Cardiac muscle cell (in vitro differentiated cells and primary cell): ENCODE measurements at places on chromosomes 2 and 18.

DNA sequence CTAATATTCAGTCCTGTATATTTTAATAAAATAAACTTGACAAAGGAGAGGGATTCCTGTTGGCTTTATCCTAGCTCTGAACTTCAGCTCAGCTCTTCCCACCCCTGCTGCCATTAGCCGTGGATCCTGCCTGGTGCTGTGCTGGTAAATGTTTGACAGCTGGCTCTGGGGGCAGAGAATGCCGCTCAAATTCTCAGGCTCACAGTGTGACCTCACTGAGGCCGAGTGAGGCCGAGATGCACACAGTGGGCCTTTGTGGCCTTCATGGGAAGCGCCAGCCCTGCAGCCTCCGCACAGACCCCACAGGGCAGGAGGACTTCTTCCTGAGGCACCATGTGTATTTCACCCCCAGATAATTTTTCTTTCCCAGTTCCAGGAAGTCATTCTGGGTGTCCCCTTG is 16.5 kb upstream of the FAHD2A start:
- no peak for DNase-seq

- DNase-seq: peak; percentile 77
These were observed 9.3 kb downstream of the MAPRE3 start for GRCh38 chr2:26979741-26980140.

DNA sequence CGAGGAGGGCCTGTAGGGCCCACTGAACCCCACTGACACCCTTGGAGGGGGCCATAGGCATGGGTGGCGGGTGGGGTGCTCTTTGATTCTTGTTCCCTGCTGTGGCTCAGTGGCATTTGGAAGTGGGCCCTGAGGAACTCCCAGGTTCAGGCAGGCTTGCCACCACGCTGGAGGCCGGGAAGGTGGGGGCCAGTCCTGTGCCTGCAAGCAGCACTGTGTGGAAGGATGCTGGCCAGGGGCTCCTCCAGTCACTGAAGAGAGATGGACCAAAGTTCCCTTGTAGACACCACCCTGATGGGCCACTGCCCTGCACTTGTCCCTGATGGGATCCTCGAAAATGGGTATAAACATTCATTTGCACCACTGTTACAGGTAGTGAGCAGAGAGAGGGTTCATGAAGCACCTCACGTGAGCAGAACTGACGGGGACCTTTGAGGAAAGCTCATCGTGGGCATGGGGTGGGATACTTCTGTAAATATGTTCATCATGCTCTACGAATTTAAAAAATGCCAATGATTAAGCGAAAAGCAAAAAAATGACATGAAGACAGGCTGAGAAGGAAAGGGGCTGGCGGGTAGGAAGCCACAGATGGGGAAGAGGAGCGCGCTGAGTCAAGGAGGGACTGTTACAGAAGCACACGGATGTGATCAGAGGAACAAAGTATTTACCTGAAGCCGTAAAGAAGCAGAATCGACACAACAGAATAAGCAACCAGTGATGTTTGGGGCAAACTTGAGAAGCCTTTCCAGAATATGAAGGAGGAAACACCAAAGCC is 45.2 kb upstream of the ASB1 start:
- no peak for DNase-seq

- DNase-seq: no peak
These were observed 241.7 kb downstream of the TGIF1 start for GRCh38 chr18:3691705-3692104.

- no peak for DNase-seq
These were observed 582.4 kb downstream of the IRS1 start for GRCh38 chr2:226217191-226217590.

DNA sequence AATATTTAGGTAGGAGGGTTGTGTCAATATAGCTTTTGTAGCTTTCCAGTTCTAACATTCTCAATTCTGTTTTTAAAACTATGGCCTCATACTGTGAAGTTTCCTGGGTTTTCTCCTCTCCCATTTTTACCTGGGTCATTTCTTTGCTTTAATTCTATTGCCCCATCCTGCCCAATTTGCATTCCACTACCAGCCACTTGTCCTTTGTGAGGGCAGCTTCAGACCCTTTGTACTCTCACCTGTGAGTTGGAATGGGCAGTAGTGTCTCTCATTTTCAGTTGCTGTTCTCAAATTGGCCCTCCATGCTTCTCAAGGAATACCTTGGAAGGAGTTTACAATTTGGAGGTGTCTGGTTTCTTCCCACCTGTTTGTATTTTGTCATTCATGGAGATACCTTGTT is 108.4 kb downstream of the CAMKMT start:
- no peak for DNase-seq

- DNase-seq: no peak
These were observed 24.0 kb upstream of the GPC1 start for GRCh38 chr2:240411261-240412160.

DNA sequence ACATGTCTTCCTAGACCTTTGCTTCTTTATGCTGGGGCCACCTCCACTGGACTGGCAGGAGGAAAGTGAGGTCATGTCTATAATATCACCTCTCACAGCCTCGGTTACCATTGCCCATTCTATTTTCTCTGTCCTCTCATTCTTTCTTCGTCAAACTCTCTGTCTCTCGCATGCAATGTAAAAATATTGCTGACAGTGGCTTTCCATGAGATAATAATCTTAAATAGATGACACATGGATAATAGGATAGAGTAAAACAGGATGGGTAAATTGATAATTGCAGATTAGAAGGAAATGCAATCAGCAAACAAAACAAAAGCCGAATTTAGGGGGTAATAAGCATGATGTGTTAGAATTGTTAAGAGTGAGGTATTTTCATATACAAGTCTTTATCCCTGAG is 215.7 kb upstream of the PARD3B start:
- no peak for DNase-seq

DNA sequence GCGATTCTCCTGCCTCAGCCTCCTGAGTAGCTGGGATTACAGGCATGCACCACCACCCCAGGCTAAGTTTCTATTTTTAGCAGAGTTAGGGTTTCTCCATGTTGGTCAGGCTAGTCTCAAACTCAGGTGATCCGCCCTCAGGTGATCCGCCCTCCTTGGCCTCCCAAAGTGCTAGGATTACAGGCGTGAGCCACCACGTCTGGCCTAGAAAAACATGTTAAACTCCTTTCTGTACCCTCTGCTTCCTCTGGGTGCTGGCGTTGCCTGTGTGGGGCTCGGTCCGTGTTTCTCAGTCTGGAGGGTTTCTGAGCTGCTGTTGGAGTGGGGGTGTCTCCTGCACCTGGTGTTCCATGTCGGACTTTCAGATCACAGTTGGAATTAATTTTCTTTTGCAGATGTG is 17.9 kb downstream of the LDLRAD4 start:
- DNase-seq: no peak

DNA sequence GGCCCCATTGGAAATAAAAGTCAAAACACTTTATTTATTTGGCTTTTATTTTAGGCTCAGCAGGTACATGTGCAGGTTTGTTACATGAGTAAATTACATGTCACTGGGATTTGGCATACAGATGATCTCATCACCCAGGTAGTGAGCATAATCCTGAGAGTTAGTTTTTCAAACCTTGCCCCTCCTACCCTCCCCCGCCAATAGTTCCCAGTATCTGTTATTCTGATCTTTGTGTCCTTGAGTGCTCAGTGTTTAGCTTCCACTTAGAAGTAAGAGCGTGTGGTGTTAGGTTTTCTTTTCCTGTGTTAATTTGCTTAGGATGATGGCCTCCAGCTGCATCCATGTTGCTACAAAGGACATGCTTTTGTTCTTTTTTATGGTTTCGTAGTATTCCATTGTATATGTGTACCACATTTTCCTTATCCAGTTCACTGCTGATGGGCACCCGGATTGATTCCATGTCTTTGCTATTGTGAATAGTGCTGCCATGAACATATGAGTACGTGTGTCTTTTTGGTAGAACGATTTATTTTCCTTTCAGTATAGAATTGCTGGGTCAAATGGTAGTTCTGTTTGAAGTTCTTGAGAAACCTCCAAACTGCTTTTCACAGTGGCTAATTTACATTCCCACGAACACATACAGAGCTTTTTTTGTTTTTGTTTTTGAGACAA is 47.9 kb downstream of the ARMC9 start:
- no peak for DNase-seq

- DNase-seq: no peak
These were observed 27.6 kb downstream of the THNSL2 start for GRCh38 chr2:88197732-88198131.

DNA sequence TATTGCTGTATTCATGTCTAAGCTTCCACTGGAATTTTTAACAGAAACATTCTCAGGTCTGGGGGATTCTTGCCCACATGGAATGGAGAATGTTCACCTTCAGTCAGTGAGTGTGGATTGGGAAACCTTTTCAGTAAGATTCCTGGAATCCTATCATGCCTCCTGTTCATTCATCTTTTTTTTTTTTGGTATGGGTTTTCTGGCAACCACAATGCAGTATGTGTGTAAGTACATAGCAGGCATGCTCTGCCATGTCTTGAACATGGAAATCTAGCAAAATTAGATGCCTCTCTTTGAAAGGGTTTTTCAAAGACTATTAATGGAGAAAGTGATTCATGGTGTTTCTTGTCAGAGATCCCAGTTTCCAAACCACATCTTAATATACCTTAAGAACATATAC is 176.5 kb downstream of the LTBP1 start:
- DNase-seq: no peak

DNA sequence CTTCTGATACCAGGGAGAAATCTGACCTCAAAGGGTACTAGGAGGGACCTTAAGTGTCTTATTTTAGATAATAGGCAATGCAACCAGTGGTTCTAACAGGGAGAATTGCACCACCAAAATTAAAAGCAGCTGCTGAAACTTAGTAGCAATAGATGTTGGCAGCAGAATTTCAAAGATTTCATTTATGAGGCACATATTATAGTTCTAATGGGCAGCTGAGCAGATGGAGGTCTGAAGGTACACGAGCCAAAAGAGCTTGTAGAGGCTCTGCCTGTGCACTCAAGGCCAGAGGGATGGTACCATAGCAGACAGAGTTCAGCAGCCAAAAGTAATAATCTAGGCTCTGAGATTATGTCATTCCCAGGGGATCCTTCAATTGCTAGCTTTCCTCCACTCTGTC is 87.3 kb upstream of the NCKAP5 start:
- DNase-seq: no peak

DNA sequence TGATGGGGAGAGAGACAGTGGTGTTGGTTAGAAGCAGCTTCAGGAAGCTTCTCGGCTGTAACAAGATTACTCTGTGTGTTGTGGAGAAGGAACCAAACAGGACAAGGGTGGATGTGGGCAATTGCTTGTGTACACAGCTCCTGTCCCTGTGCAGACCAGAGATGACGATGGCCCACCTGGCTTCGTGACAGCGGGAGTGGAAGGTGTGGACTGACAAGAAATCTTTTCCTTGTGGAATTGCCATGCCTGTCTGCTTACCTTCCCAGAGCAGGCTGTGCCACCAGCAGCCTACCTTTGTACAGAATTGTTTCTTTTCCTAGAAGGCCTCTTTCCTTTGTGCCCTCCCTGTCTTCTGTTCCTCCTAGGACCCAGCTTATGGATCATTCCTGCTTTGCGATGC is 93.8 kb downstream of the ITGB1BP1 start:
- DNase-seq: no peak

DNA sequence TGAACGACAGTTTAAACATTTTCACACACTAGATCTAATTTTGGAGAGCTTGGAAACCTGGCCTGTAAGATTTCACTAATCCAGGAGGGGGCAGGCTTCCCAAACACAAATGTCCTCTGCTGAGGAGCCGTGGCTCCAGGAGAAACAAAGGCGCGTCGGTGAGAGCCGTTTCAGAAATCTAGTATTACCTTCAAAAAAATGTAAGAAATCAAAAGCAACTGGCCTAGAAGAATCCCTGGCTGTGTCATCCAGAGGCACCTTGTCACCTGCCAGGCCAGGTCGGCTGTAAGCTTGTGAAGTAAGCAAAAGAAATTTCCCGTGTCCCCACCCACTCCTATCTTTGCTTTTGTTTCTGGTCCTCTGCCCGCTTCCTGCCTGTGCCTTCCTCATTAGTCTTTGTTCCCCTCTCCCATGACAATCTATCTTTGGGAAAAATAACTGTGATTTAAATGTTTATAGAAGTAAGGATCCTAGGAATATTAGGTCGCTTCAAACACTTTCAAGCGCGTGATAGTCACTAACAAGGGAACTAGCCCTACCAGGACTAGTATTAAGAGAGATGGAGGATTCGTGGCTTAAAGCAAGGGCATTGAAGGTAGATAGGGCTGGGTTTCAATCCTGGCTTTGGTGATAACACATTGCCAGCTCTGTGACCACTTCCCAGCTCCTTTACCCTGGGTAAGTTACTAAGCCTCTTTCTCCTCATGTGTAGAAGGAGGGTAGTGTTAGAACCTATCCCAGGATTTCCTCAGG is 99.5 kb upstream of the STK39 start:
- DNase-seq: peak; percentile 83

GRCh38 chr2:177302552-177302951 is 38.0 kb upstream of the NFE2L2 start:
- no peak for DNase-seq

DNA sequence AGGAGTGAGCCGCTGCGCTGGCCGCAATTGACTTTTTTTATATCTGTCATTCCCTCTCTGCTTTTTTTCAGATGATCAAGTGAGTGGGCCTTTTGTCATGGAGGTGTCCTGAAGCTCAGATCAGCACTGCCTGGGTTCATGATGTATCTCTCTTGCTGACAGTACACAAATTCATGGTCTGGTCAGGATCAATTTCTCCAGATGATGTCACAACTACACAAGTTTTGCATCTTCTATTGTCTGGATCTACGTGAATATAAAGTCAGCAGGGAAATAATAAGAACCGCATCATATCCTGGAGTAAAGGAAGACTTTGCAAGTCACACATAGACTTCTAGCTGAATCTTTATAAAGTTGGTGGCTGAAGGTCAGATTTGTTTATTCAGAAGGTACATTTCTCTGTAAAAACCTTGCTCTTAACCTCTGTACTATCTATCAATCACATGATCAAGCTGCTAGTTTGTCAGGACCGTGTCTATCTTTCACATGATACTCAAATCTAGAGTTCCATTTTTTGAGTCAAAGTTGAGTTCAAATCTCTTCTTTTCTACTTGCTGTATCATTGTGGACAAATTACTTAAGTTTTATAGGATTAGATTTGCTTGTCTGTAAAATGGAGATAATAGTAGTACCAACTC is 13.1 kb upstream of the CD28 start:
- no peak for DNase-seq

GRCh38 chr18:53991202-53991601 is 233.3 kb downstream of the MBD2 start:
- DNase-seq: peak; percentile 91

DNA sequence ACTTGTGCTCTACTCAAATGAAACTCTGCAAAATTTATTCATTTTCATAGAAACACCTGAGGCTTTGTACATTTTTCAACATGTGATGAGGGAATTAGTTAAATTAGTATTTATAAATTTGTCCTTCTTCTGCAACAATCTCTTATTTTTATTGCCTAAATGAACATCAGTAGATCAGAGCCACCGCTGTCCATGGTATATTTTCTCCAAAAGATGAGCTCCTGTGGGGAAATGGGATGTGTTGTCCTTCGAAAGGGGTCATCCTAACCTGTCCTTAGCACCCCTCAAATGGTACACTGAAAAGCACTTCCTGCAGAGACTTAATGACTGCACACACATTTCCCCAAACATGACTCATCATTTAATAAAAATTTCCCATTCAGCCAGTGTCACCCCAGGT is 714.6 kb downstream of the MBD2 start:
- DNase-seq: no peak
